ENCODE measurements at places on chromosomes 2 and 18.

DNA sequence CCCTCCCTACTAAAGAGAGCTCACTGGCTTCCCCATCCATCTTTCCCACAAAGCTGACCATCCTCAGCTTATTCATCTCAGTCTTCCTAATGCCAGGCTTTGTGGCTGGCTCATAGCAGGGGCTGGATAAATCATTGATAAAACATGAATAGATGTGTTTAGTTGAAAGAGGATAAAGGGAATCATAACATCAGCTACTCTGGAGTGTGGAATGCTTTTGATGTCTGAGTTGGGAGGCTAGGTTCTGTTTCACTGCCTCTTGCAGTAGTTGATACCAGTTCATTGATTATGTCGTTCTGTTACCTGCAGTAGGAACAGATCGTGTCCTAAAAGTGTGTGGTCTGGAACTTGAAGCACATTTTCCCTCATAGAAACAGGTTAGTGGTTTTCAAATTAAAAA is 66.3 kb upstream of the HK2 start:
- no peak for DNase-seq

DNA sequence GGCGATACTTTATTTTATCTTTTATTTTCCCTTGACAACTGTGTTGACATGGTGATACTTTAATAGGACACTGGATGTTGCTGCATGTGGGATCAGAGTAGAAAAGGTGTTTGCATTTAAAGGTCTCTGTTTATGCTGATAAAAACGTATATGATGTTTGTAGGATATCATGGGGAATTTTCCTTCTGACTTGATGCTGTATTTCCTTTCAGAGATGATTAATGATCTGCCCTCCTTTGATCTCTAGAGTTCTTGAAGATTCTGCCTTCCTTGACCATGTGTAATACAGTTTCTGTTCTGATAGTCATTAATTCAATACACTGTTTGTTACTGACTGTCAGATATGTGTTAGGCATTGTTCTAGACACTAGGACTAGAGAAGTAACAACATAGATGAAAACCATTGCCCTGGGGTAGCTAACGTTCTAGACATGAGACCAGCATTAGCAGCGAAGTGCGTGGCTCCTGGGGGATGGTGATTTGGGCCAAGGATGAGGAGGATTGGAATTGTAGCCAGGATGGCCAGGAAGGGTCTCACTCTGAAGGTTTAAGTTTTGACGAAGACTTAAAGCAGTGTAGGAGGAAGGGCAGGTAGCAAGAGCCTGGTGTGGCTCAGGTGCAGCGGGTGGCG is 2.8 kb downstream of the ATG4B start:
- DNase-seq: no peak

DNA sequence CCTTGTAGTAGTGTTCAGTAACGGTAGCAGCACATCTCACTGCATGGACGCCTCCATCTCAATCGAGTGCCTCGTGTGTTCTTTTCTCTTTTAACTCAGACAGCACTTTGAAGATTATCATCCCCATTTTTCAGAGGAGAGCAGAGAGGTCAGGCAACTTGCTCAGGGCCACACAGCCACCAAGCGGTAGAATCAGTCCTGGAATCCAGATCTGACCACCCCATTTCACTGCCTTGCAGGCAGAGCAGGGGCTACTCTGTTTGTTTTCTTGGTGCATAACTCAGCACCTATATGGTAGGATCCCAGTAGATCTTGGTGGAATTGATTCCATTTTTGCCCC is 129.5 kb downstream of the SMAD7 start:
- no peak for DNase-seq

- no peak for DNase-seq
These were observed 96.7 kb upstream of the COL5A2 start for GRCh38 chr2:189276277-189276676.
